ENCODE measurements at places on chromosomes 16 and 17. TPM values are rescaled to one million over a fixed set of nuclear protein-coding genes. Genes with fewer than 3 reads are reported as not detected.

DNA sequence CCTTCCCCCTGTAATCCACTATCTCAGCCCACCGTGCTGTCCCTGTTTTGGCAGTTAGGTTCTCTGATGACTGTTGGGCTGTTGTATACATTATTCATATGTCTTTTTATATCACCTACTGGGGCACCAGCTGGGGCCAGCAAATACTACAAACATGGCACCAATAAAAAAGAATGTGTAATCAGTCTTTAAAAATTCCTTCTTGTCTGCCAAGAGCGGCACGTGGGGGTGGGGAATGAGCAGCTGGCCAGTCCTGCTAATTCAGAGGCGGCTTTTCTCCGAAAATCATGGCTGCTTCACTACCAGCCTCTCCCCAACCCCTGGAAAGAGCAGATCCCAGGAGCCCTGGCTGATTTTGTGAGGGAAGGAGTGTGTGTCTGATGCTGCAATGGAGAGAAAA lies 77.7 kb upstream of the EEF2KMT start:
- DNase-seq, result no peak

DNA sequence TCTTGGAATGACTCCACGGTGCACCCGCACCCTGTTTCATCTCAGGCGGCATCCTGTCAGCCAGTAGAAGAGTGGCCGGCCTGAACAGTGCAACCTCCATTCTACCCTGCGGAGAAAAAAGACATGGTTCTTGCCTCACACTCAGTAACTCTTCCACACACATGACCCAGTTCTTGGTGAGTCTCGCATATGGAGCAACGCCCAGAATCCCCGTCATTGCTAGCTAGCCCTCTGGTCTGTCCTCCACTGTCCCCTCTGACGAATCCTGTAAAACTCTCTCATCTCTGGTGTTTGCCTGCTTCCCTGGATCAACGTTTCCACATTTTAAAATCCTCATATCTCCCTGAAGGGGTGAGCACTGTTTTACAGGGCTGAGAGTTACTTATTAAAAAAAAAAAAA lies 4.2 kb upstream of the RDM1 start:
- DNase-seq, result no peak

- DNase-seq, result peak; percentile 76
Observed at GRCh38 chr17:57481910-57482391, 225.6 kb downstream of the MSI2 start.

DNA sequence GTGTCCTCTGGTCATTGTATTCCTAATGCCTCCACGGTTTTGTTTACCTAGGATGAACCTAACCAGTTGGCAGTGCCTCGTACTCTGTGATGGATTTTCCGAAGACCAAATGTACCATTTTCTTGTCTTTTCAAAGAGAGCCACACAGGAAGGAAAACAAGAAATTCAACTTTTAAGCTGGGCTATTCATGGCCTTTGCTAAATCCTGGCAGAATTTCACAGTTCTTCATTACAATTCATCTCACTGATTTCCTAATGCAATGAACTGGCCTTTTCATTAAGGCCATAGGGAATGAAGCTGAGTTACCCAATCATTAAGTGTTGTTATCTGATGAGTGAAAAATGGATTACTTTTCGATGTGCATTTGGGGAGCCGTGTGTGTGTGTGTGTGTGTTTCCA lies 7.9 kb upstream of the KCNJ16 start:
- no peak for DNase-seq

DNA sequence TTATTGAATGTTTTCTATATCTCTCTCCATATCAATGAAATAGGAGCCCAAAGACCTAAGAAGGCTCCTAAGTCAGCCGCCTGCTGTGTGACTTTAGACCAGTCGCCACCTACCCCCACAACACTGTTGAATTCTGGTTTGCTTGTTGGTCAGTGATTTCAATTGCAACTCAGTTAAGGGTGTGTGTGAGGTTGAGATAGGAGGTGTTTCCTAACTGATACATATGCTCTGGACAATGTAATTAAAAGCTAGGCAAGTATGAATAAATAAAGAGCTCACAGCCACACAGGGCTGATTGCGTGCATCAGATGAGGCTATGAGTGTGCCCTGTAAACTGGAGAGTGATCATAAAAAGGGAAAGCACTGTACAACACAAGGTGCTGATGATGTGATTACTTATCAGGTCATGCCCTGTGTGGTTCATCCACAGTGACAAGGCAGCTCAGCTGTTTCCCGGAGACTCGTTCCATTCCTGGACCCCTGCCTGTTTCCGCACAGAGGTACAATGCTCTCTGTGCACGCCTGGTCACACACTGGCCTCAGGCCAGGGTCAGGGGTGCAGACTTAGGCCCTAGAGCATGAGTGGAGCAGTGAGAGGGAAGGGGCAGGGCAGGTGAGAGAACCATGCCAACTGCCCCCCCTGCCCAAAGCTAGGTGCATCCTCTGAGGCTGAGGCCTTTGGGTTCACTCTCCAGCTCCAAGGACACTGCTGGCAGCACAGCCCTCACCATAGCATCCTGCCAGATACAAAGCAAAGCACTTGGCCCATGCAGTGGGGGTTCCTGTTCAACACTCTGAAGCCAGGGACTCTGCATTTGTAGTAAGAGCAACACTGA lies 3.3 kb upstream of the KRT35 start:
- DNase-seq, result no peak

GRCh38 chr16:9761870-9762269 lies 420.4 kb downstream of the GRIN2A start:
- no peak for DNase-seq

DNA sequence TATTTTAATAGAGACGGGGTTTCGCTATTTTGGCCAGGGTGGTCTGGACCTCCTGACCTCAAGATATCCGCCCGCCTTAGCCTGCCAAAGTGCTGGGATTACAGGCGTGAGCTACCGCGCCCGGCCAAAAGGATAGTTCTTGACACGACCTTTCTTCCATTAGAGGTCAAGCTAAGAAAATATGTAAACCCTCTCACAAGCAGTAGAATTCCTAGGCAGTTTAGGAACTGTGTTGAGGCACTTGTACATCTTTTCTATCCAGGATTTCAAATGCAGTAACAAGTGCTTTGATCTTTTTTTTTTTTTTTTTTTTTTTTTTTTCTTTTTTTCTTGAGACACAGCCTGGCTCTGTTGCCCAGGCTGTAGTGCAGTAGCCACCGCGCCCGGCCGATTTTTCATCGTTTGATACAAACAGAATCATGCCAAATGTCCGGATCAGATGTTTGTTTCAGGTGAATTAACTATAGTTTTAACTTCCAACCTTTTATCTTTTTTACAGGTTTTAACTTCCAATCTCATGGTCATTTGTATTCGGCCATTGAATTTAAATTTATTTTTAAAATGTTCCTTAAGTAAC lies 1.5 kb upstream of the ARL6IP1 start:
- no peak for DNase-seq

Gene MAFG
- total RNA-seq, result 13.6 TPM

Gene KRTAP9-8
- not detected for total RNA-seq

Gene HOXB5
- 0.73 TPM for total RNA-seq

Gene KRT27
- not detected for total RNA-seq

Measured in stomach (tissue), 19 donors.